Activated CD4-positive, alpha-beta T cell treated with anti-CD3 and anti-CD28 coated beads for 4 hours (primary cell): ENCODE measurements at places on chromosomes 7 and 10.

DNA sequence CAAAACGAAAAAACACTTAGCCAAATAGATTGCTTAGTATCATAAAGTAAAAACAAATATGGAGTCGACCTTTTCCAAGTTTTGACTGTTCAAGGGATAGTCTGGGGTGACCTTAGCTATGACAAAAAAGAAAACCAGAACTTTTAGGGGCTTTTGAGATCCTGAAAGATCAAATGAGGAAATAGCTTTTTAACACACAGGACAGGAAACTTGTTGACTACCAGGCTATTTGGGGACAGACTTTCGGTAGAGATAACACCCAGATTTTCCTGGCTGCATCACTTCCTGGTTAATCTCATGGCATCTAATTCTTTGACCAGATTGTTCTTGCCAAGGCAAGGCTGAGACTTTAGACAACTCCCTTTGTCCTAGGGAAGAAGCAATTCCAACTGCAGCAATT lies 34.5 kb upstream of the EGR2 start:
- DNase-seq, result no peak

- no peak for DNase-seq
These were observed 12.7 kb upstream of the ABCC2 start for GRCh38 chr10:99769706-99770105.

- no peak for DNase-seq
These were observed 15.2 kb downstream of the SND1 start for GRCh38 chr7:127667017-127667670.

DNA sequence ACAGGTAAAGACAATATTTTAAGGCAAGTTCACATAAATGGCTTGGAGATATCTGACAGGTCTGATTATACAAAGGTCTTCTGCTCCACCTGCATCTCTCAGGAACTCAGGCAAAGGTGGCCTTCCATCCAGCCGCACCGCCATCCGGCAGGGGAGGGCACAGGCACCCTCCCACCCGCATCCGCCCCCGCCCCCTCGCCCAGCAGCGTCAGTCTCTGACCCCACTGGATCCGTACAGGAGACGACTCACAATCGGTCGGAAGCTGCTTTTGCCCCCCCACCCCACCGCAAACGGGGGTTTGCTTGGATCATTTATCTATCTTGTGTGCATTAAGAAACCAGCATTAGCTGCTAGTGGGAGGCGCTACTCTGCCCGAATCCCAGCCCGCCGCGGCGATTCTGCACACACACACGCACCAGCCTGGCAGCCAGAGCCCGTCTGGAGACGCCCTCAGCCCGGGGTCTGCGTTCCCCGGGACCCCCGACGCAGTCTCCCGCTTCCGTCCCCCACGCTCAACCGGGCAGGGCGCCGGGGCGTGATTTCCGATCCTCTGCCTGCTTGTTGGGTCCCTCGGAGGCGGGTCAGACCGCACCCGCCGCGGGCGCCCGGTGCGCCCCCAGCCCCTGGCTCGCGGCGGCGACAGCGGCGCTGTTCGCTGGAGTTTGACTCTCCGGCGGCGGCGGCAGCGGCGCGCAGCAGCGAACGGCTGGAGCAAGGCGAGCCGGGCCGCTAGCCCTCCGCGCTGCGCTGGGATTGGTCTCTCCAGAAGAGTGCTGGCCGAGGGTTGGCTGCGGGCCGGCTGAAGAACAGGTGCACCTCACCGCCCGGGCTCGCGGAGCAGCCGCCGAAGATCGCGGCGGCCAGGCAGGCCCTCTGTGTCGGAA lies 820 bp upstream of the NRG3 start:
- DNase-seq, result no peak

DNA sequence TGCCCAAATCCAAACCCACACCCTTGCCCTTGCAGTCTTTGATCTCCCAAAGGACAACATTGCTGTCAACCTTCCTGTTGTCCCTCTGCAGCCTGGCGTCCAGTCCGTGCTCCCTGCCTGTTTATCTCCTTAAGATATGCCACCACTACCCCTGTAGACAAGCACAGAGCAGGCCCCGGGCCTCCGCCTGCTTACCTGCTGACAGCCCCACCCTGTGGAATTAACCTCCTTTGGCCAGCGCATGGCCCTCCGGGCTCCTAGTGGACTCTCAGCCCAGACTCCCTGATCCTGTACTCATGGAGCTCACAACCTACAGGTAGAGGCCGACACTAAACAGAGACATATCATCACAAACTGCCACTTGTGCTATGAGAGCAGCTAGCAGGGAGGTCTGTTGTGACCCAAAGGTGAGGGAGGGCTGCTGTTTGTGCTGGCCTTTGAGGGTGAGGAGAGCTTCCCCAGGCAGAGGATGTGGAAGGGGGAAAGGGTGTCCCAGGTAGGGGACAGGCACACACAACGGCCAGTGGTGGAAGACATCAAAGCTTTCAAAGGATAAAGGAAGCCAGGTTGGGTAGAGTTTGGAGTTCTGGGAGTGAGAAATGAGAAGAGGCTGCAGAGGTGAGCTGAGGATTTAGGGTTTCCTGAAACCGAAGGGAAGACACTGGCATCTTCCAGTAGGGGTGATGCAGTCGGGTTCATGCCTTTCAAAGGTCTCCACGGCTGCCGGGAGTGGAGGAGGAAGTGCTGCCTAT lies 174.5 kb upstream of the ZMIZ1 start:
- DNase-seq, result no peak

GRCh38 chr7:106485031-106485551 lies 175.9 kb downstream of the CCDC71L start:
- DNase-seq, result no peak

GRCh38 chr7:24812305-24812945 lies 55.2 kb upstream of the GSDME start:
- peak; percentile 33 for DNase-seq

DNA sequence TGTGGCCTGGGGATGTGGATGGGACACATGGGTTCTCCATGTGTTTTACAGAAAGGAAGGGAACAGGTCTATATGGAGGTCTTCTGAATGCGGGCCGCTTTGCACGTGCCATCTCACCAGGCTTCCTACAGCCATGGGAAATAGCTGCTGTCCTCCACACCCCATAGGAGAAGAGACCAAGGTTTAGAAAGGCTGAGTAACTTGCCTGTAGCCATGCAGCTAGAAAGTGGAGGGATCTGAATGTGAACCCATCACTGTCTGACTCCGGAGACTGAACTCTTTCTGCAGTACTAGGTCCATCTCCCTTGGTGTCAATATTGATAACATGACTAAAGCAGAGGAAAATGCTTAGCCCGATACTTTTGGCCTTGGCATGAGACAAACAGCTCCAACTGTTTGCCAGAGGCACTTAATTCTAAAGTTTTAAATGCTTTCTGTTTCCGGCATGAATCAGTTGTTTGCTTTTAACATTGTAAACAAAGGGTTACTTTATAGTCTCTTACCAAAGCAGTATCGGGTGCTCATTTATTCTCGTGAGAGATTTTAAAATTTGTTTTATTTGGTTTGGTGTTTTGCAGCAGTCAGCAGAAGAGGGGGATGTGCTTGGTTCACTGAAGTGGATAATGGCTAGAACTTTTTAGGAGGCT lies 64.8 kb upstream of the LOXL4 start:
- DNase-seq, result no peak

DNA sequence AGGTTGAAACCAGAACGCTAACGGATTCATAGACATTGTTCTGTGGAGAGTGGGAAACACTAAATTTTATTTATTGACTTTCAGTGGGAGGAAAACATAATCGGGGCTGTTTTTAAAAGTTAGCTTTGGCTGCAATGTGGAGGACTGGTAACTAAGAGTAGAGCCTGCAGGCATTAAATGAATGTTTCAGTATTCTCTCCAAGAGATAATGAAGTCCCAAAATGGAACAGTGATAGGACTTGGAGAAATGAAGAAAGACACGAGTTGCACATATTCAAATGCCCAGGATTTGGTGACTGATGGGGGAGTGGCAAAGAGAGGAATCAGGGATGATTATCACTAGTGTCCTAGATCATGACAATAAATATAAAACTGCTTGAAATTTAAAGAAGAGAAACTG lies 359.8 kb upstream of the LRRTM3 start:
- DNase-seq, result no peak

DNA sequence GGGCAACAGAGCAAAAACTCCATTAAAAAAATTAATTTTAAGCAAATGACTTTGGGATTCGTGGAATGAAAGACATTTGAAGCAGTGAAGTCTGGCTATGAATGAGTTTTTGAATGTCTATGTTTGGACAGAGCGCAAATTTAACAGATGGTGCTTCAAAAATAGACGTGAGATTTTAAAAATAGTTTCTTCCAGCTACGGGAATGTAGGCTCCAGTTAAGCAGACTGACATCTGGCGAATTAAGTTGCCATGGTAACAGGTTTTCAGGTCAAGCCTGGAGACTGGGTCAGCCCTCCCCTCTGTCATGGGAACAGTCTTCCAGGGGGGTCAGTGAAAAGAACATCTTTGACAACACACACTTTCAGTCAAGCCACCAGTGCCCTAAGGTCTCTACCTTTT lies 62.0 kb downstream of the MYOF start:
- DNase-seq, result no peak

DNA sequence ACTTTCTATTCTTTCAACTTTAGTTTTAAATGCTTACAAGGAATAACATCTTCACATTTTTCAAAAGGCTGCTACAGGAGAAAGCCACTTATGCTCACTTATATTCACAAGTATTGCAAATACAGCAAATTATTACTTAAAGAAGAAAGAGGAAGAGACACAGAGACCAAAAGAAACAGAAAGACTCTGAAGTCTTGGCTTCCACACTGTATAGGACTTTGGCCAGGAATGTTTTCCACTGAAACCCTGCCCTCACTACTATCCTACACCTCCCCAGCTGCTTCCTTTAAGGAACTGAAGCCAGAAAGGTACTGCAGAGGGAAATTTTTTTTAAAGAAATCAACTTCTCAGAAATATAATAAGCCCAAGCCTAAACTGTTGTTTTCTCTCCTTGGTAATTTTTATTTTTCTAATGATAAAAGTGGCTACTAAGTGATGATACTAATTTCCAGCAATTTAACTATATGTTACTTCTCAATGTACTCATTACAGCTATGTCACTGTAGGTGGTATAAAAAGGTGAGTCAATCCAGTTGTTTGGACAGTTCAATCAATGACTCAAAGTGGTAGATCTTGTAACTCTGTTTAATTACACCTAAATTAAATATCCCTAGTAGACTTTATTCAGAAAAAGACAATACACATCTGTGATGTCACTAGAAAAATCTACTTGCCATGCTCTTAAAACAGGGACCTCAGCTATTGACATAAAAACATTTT lies 231.6 kb downstream of the GRM8 start:
- no peak for DNase-seq

GRCh38 chr7:79317728-79318127 lies 135.7 kb downstream of the MAGI2 start:
- no peak for DNase-seq

DNA sequence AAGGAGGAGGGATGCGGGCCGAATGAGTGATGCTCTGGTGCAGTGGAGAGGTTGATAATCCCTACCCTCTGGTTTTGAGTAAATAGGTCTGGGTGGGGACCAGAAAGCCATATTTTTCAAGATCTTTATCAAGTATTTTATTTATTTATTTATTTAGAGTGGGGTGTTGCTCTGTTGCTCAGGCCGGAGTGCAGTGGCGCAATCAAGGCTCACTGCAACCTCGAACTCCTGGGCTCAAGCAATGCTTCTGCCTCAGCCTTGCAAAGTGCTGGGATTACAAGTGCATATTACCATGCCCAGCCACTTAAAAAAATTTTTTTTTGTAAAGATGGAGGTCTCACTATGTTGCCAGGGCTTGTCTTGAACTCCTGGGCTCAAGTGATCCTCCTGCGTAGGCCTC lies 21.6 kb downstream of the SVIL start:
- no peak for DNase-seq

- DNase-seq, result no peak
These were observed 51.0 kb upstream of the SUN1 start for GRCh38 chr7:781186-781849.

DNA sequence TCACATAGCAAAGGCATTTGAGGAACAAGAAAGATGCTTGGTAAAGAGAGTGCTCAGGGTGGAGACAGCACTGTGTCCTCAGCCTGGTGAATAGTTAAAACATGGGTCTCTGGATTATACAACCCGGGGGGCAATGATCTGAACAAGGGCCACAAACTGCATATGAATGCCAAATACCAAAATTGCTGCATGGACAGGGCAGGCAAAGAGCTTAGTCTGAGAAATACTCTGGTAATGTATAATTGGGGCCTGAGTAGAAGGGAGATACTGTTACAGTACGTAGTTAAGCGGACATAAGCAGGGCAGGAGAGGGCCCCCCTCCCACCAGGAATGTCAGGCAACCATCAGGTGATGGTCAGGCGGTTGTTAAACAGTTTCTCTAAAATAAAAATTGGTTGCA lies 99.3 kb upstream of the CDK1 start:
- no peak for DNase-seq

- DNase-seq, result no peak
These were observed 647.4 kb downstream of the XPNPEP1 start for GRCh38 chr10:109275960-109276359.

- no peak for DNase-seq
These were observed 112.4 kb upstream of the SEMA3C start for GRCh38 chr7:81031243-81031642.

GRCh38 chr7:17815318-17815717 lies 125.0 kb downstream of the SNX13 start:
- no peak for DNase-seq
